ENCODE measurements at places on chromosomes 12 and 14.

DNA sequence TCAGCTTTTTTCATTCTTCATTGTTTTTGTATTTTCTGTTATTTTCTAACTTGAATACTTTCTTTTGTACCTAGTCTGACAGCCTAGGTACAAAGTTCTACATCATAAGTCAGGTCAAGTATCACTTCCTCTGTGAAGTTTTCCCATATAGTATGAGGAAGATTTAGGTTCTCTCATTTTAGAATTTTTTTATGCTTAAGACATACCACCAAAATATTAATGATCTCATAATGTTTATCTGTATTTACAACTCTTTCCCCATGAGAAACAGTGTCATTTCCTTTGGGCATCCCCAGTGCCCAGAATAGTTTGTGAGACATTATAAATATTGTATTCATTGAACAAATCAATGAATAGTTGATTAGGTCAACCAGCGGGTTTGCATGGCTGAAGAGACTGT is 3.1 kb upstream of the ATF7IP start:
- no peak for DNase-seq

- peak; percentile 82 for DNase-seq
Observed at GRCh38 chr12:9049520-9050133, 60.3 kb downstream of the KLRG1 start.

DNA sequence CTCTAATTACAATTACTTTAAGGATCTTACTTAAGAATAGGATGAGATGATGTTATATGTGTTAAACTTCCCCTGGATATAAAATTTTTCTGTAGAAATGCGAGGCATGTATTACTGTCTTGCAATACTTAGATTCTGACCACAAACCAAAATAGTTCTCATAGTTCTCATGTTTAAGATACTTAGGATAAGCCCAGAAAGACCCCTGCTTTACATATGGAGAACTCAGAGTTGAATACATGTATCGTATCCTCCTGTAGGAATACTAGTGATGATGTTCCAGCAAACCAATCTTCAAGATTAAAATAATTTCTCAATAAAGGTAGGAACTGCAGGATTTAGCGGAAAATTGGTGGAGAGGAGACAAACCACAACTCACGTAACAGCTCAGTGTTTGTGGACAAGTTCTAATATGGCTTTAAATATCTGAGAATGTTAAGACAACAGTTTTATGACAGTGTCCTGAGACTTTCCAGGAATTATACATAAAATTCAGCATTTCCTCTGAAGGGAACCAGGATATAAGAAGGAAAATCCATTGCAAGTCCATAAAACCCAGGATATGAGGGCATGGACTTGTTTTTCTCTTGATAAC is 114.7 kb upstream of the CRY1 start:
- no peak for DNase-seq

GRCh38 chr12:46559311-46559710 is 186.7 kb upstream of the SLC38A2 start:
- DNase-seq = no peak

- DNase-seq = no peak
Observed at GRCh38 chr14:76780875-76781647, 19.8 kb downstream of the VASH1 start.

- DNase-seq = peak; percentile 1
Observed at GRCh38 chr14:83607682-83608081, 1922.3 kb upstream of the FLRT2 start.

DNA sequence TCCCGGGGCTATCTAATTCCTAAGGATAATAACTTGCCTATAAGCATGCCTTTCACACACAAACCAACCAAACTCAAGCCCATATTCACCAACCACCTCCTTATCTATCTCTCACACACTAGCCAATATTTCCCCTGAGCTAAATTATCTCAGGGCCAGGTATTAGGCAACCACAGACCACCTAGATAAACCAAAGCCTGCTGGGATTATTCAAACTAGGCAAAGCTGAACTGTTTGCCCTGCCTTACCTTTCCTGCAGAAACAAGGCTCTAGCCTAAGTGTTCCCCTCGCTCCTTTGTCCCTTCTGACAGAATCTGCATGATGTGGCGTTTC is 114.7 kb upstream of the EEA1 start:
- no peak for DNase-seq

DNA sequence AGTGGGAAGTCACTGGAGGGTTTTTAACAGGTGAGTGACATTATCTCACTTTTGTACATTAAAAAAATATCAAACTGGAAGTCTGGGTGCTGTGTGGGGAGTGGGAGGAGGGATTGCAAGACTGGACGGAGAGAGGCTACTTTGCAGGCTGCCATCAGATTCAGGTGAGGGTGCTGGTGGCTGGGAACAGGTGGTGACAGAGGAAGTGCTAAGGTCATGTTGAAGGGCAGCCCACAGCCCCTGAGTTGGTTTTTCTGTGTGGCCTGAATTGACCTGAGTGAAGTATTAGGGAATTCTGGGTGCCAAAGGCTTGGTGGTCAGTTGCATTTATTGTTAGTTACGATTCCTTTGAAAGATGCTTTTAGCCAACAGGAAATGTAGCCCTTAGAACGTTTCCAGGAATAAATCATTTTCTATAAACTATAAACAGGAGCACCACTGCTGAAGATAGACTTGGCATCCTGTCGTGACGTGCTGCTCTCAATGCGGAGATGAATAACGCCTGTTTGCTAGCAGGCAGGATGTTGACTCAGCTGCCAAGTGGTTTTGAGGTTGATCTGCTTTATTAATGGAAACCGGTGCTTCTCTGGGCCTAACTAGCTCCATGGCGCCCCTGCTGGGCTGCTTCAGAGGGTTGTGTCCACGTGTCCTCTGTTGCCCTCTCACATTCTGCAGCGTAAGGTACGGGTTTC is 707.5 kb upstream of the TMEM132C start:
- peak; percentile 75 for DNase-seq

- DNase-seq = no peak
Observed at GRCh38 chr14:87497301-87497700, 495.7 kb downstream of the GALC start.

- DNase-seq = peak; percentile 69
Observed at GRCh38 chr12:118103201-118103600, 610 bp downstream of the VSIG10 start.

DNA sequence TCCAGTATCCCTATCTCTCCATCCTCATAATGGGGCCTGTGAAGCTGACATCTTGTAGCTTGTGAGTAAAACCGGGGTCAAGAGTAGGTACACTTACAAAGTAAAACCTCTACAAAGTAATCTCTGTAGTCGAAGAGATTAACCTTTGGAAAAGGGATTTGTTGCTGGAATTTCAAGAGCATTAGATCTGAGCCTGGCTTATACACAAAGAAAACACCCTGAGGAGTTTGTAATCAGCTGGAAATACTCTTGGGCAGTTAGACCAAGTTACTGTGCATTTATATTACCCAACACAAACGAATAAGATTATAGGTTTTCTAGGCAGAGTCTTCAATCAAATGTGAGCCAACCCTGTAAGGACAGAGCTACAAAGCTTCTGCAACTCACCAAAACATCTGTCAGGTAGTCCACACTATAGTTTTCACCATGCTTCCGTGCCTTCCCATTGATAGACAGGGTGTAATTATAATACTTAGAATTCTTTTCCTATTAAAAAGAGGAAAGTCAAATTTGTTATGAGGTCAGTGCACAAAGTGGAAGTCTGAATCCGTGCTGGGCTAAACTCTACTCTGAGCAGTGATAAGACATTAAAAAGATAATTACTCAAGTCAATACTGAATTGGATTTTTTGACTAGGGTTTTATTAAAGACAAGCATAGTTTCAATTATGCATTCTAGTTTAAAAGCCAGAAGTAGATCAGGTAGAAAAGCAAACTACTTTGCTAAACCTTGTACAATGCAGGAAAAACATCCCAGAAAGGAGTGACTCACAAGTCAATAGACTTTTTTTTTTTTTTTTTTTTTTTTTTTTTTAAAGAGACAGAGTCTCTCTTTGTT is 14.6 kb downstream of the GNS start:
- DNase-seq = no peak

DNA sequence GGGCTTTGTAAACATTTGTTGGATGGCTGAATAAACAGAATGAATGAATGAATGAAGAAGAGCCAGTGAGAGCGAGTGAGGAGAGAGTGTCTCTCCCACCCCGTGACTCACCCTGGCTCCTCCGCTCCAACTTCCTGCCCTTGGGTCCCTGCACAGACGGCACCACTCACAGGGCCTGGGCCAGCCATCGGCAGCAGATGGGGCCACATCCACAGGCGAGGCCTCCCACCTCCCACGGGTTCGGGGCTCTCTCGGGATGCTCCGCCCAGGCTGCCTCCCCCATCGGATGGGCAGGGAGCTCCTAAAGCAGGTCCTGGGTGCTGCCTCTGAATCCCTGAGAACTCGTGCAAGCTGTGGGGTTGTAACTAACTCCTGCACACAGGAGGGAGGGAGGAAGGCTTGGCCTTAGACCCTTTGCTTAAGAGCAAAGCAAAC is 41.3 kb downstream of the CCNK start:
- DNase-seq = no peak

DNA sequence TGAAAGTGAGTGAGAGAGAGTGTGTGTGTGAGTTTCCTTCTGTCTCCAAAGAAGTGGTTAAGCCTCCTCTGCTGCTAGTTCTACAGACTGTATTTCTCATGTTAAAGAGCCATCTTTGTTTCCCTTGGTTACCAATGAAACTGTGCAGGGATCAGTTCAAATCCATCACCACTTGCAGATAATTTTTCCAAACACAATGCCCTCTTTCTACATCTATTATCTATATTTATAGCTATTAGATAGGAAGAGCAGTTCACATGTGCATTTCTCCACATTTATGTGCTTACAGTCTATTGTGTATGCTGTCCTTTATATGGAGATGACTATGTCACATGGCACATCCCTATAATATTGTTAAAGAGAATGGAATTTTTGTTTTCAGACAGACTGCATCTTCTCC is 2.2 kb upstream of the DAAM1 start:
- DNase-seq = no peak

GRCh38 chr14:33914676-33915516 is 36.0 kb downstream of the EGLN3 start:
- no peak for DNase-seq

DNA sequence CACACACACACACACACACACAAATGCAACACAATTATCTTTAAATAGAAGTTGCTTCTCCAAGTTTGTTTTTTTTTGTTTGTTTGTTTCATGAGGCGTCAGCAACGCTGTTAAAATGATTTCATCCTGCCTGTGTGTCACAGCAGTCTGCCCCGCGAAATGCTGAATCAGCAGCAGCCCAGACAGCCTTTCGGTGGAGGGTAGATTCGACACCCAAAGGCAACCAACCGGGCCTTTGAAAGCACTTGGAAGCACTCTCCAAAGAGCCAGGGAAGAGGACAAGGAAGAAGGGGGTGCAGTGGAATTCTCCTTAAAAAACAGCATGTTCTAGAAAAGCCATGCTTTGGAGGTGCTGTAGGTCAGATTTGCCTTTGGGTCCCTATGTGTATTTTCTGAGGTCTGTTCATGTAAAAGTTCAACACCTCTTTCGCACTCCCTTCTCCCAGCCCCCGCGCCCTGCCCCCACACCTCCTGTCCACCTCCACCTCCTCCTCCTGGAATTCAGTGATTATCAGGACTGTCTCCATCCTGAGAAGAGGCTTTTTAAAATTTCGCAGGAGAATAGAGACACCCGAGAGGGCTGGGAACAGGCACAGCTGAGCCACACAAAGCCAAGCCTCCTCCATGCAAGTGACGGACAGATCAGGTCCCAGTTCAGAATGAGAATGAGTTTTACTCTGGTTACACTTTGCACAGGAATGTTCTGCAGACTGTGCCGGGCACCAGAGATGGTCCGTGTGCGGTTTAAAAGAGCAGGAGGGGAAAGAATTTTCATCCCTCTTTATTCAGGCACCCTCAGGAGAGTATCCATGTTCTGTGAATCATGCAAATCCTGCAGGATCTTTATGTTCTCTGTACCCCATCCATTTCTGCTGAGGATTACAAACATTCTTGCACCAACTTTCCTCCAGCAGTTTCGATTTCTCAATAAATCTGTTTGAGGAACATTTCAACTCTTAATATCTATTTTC is 177.9 kb downstream of the ETV6 start:
- DNase-seq = peak; percentile 75

GRCh38 chr12:111447571-111448265 is 42.0 kb downstream of the SH2B3 start:
- no peak for DNase-seq

GRCh38 chr14:78440356-78440894 is 270.3 kb downstream of the NRXN3 start:
- DNase-seq = peak; percentile 4

- DNase-seq = no peak
Observed at GRCh38 chr14:60245380-60246177, 3.4 kb upstream of the PPM1A start.

GRCh38 chr12:57129889-57130288 is 1.6 kb downstream of the LRP1 start:
- no peak for DNase-seq

DNA sequence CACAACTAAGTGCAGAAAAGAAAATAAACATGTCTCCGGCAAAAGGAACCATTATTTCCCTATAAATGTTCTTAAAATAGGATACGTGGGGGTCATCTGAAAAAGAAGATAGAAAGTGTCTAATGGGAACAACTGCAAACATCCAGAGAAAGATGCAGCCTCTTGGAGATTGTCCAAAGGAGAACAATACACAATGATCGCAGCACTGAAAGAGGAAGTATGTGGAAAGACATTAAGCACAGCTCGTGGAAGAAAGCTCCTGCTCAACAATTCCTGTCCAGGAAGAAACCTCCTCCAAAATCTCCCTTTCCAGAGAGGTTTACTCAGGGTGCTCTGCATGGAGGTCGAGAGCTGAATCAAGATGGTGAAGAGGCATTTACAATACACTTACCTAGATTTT is 2.5 kb upstream of the LALBA start:
- DNase-seq = no peak

GRCh38 chr12:126483145-126484068 is 1418.2 kb downstream of the AACS start:
- no peak for DNase-seq

DNA sequence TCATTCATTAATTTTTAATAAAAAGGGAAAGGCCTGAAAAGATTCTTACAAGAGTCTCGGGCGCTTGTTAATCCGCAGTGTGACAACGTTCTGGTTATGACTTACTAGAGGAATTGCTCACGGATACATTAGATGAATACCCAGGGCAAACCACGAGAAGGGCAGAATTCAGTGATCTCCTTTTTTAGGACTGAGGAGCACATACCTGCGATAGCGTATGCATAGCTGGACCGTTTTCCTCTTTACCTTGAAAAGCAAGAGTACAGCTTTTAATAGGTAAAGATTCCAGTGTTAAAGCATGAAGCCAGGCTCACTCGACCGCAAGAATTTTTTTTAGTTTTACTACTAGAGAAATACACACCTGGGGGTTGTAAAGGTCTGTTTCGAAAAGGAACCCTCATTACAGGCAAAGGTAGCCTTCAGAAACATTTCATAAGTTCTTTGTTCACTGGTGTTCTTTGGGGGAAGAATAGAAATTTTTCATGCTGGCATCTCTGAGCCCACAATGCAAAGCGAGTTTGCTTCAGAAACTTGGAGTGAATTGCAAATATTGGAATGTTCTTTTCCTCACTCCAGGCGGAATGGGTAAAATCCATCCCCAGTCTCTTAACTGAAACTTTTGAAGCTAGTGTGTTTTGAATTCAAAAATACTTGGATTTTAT is 953 bp downstream of the MAPK1IP1L start:
- peak; percentile 39 for DNase-seq

Measured in GM23338 (cell line).